ENCODE measurements at places on chromosomes 11 and 22. TPM values are rescaled to one million over a fixed set of nuclear protein-coding genes. Genes with fewer than 3 reads are reported as not detected.

DNA sequence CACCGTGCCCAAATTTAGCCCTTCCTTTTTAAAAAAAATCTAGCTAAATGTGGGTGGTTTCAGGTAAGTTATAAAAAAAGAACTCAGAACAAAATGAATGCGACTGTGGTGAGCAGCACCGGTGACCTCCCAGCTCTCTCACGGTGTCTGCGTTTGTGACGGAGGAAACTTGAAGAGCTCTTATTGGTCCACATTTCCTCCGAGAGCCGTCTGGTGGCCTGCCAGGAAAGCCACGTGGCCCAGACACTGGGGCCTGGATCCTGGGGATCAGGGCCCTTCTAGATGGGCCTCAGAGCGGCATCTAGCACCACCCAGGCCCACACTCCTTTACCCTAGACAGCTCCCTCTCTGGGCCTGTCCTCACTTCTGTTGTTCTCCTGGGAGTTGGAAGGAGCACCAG is 39.5 kb downstream of the B3GAT1 start:
- no peak for DNase-seq

DNA sequence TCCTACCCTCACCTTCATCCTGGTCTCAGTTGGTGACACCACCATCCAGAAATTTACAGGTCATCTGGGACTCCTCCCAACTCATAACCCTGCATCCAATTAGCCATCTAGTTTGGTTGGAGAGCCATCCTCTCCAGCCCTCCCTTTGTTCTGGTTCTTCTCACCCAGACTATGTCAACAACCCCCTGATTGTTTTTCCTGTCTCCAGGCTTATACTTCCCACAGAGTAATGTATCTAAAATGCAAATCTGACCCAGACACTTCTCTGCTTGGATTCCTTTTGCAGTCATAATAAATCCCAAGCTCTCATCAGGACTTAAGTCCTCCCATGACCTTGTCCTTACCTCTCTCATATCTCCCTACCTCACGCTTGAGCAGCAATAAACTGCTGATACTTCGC is 3.0 kb downstream of the TTC12 start:
- DNase-seq, result no peak

GRCh38 chr11:79080551-79080950 is 360.3 kb downstream of the TENM4 start:
- DNase-seq, result peak; percentile 32

DNA sequence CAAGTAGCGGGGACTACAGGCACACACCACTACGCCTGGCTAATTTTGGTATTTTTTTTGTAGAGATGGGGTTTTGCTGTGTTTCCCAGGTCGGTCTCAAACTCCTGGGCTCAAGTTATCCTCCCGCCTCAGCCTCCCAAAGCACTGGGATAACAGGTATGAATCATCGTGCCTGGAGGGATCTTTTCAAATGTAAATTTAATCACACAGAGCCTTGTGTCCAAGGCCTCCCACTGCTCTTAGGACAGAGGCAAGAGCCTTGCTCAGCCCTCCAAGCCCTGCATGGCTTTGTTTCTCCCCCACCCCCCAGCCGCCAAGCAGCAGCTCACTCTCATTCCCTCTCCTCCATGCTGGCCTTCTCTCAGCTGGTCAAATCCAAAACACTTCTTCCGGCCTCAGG is 75.3 kb upstream of the CREB3L1 start:
- no peak for DNase-seq

GRCh38 chr11:17188675-17189074 is 19.1 kb downstream of the PIK3C2A start:
- no peak for DNase-seq

DNA sequence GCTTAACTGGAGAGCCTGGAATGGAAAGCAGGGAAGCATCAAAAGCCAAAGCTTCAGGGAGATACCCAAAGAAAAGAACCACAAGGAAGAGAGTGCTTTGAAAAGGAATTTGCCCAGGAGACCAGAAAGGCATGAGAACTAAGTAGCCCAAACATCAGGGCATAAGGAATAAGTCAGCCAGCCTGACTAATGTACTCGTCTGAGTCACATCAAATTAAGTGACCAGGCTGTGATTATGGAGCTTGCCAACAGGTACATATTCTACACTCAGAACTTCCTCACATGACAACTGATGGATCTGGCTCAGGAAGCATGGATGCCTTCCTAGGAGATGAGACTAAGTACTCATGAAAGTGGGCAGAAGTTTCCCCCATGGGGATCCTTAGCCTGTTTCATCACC is 366.7 kb downstream of the BUD13 start:
- DNase-seq, result no peak

- DNase-seq, result no peak
These were observed 13.5 kb downstream of the ACP2 start for GRCh38 chr11:47235163-47235562.

GRCh38 chr11:126720539-126721235 is 279.9 kb downstream of the KIRREL3 start:
- DNase-seq, result no peak

GRCh38 chr11:8263769-8264410 is at the start of gene LMO1:
LMO1 (minus strand) TSS chr11:8263878; CDS start chr11:8263362, 516 bp downstream.
- peak; percentile 45 for DNase-seq

DNA sequence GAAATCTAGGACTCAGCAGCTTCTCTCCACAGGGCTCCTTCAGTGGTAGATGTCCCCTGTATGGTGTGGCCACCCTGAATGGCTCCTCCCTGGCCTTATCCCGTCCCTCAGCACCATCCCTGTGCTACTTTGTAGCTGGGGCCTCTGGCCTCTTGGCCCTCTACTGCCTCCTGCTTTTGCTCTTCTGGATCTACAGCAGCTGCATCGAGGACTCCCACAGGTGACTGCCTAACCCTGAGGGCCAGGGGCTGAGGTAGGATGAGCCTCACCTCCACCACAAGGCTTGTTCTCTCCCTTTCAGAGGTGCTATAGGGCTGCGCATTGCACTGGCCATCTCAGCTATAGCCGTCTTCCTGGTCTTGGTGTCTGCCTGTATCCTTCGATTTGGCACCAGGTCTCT is 1.8 kb downstream of the TMEM179B start:
- no peak for DNase-seq

DNA sequence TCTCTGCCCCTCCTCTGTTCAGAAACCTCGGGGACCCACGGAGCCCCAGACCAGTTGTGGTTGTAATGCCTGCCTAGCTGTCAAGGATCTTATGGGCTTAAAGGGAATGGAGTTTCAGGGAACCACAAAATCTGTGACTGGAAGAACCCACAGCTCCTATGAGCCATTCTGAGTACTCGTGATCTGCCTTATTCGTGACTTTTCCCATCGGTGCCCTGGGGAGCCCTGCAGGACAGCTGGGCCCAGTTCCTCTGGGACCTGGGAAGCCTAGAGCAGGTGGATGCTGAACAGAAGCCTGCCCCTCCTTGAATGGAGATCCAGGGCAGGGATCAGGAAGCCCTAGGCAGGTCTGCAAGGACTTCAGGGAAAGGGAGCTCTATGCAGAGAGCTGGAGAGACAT is 42.1 kb upstream of the TTC12 start:
- DNase-seq, result no peak

- DNase-seq, result no peak
These were observed 255.2 kb downstream of the C11orf87 start for GRCh38 chr11:109677231-109677630.

GRCh38 chr11:72228229-72228843 is 3.8 kb downstream of the INPPL1 start:
- no peak for DNase-seq

- DNase-seq, result no peak
These were observed 1.1 kb upstream of the DBX1 start for GRCh38 chr11:20161230-20161918.

GRCh38 chr11:72584293-72584938 is 89.8 kb downstream of the PDE2A start:
- DNase-seq, result no peak

DNA sequence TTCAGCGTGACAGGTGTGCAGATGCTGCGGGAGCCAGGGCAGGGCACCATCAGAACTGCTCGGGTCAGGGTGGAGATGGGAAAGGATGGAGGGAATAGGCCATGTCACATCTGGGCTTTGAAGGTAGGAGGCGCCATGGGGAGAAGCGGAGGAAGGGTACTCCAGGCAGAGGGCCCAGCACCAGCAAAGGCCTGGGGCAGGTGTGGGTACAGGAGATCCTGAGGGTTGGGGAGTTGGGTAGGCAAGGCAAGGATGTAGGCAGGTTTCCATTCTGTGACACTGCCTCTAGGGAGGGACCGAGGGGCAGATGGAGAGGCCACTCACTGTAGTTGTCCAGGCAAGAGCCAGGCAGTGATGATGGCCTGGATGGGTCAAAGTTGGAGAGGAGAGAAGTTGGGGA is 8.5 kb downstream of the EMID1 start:
- no peak for DNase-seq

The TTC28 gene
- 18.9 TPM for total RNA-seq

The C11orf91 gene
- not detected for total RNA-seq

The ACTN3 gene
- 0.10 TPM for total RNA-seq

The RPS13 gene
- total RNA-seq, result 1,115 TPM

The IRF7 gene
- total RNA-seq, result 3.4 TPM

The CCDC89 gene
- total RNA-seq, result 2.8 TPM

The KIF18A gene
- total RNA-seq, result 18.9 TPM

The NXPE4 gene
- total RNA-seq, result not detected

The FJX1 gene
- 48.0 TPM for total RNA-seq

The PELI3 gene
- total RNA-seq, result 8.4 TPM

The B4GALNT4 gene
- total RNA-seq, result 8.7 TPM
